ENCODE measurements at places on chromosomes 5 and 9.
A peak's percentile ranks its signal among the peaks of the same experiment; 100 is the strongest.

GRCh38 chr5:32869216-32869615, 158.1 kb downstream of the NPR3 start:
- DNase-seq, result no peak

GRCh38 chr9:129602598-129603415, 18.1 kb downstream of the C9orf50 start:
- DNase-seq, result no peak

DNA sequence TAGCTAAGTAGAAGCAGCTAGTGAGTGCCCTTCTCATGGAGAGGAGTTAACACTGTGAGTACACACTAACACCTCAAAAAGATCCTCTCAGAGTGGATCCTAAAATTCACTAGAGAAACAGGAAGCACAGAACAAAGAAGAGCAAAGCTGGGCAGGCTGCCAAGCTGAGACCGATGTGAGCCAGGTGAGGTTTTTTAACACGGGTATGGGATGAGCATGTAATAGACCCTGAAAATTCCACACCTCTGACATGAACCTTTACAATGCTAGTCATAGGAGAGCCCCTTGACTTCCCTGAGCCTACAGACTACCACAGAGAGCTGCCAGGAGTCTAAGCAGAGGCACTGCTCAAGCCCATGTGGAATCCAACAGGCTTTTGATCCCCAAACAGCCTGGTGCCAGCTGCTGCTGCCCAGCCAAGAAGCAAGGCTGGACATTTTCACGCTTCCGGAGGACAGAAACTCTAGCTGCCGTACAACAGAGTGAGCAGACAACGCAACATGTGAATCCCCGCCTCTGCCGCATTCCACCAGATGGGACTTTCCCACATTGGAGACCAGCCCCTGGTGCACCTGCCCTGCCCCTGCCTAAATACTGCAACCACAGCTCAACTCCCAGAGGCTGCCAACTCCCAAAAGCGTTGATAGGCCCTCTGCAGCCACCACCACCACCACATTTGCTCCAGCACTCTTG, 280.8 kb downstream of the CDH10 start:
- no peak for DNase-seq

GRCh38 chr9:116115761-116116353, 37.7 kb upstream of the PAPPA start:
- no peak for DNase-seq

DNA sequence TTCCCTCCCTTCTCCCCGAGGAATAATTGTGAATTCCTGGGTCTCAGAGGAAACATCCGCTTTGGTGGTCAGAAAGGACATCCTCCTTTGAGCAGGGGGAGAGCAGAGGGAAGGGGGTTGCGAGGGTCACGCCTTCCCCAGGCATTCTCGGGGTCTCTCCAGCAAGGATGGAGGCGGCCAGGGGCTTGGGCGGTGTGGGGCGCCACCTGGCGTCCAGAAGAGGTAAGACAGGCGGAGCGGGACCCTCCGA, 129.1 kb downstream of the KCNIP1 start:
- DNase-seq, result peak; percentile 24

DNA sequence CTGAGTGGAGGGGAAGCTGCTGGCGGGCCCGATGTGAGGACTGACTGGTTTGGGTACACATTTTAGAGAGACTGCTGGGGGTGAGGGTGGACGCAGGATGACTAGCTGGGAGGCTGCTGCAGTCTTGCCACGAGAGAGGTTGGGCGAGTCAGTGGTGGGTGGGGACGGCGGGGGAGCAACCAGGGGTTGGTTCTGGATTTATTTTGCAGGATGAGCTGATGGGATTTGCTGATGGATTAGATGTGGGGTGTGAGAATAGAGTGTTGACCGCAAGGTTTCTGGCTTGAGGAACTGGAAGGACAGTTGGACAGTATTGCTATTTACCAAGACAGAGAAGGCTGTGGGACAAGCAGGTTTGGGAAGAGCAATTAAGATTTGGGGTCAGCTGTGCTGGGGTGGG, 5.8 kb upstream of the NDST1 start:
- no peak for DNase-seq

- no peak for DNase-seq
Measured at GRCh38 chr5:178476531-178476930, 113.7 kb downstream of the COL23A1 start.

DNA sequence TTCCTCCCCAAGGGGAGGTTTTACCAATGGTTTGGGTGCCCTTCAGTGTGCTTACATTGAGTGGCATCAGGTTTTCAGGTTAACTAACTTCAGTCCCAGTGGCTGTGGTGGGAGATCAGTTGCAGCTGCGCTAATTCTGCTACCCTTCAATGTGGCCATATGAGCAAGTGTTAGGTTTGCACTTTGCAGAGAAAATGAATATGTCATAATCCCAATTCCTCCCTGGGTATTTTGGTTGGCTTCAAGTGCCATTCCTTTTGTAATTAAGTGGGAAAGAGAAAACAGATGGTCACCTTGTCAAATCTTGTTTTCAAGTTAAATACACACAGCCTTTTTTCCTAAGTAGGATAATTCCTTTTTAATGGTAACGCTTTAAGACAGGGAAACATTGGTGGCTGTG, 236.2 kb downstream of the TLE4 start:
- no peak for DNase-seq

DNA sequence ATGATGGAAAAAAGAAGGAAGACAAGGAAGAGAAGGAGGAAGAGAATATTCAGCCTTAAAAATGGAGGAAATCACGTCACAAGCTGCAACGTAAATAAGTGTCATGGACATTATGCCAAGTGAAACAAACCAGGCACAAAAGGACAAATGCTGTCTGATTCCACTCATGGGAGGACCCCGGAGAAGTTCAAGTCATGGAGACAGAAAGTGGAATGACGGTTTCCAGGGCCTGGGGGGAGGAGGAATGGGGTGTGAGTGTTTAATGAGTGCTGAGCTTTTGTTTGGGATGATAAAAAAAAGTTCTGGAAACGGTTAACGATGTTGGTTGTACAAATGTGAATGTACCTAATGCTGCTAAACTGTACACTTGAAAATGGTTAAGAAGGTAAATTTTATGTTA, 439.5 kb downstream of the GADD45G start:
- DNase-seq, result no peak

- no peak for DNase-seq
Measured at GRCh38 chr9:6610073-6610472, 35.5 kb downstream of the GLDC start.

- no peak for DNase-seq
Measured at GRCh38 chr9:97985058-97985861, 2.1 kb downstream of the ANP32B start.

DNA sequence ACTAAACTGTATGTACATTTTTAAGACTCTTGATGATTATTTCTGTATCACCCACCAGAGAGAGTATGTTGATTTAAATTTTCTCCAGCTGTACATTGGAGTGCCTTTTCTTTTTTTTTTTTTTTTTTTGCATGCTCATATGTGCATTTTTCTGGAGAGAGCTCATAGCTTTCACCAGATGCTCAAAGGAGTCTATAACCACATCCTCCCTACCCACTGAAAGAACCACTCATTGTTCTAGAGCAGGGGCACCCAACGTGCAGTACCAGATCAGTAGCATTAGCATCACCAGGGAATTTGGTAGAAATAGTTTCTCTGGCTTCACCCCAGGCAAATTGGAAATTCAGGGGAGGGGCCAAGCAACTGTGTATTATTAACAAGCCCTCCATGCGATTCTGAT, 53.9 kb upstream of the TMEM171 start:
- DNase-seq, result no peak

GRCh38 chr5:139817362-139817761, 21.8 kb downstream of the PSD2 start:
- no peak for DNase-seq

- no peak for DNase-seq
Measured at GRCh38 chr5:61180886-61181285, 18.6 kb upstream of the SMIM15 start.

DNA sequence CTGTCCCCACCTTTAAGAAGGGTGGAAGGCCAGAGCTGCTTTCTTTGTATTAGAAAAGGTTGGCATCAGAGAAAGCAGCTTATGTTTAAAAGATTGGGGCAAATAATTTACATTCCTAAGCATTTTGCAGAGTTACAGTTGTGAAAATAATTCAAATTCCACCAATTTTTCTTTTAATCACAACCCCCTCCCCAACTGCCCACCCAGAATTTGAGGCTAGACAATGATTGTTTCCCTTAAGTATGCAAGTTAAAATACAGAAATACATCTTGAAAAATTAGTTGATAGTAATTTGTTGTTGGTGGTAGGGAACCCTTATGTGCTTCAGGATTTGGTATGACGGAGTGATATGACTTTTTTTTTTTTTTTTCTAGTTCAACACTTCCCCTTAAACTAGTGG, 133.0 kb downstream of the ZSWIM6 start:
- DNase-seq, result no peak

- peak; percentile 70 for DNase-seq
Measured at GRCh38 chr9:136644593-136645351, 17.9 kb upstream of the EGFL7 start.

DNA sequence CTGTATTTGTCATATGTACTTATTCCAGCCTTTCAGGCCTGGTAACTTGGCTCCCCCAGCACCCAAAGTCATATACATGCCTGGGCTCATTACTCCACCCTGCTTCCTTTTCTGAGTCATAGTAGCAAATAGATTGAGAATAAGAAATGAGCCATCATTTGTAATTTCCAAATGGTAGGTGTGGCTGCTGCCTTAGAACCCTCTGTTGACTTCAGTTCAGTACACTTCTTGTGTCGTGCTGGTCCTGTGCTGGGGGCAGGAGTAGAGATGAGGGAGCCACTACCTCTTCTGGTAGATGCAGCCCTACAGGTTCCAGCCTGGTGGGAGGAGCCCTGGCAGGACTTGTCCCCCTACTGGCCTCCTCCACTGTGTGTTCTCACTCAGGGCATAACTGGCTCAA, 11.1 kb downstream of the GM2A start:
- DNase-seq, result no peak

DNA sequence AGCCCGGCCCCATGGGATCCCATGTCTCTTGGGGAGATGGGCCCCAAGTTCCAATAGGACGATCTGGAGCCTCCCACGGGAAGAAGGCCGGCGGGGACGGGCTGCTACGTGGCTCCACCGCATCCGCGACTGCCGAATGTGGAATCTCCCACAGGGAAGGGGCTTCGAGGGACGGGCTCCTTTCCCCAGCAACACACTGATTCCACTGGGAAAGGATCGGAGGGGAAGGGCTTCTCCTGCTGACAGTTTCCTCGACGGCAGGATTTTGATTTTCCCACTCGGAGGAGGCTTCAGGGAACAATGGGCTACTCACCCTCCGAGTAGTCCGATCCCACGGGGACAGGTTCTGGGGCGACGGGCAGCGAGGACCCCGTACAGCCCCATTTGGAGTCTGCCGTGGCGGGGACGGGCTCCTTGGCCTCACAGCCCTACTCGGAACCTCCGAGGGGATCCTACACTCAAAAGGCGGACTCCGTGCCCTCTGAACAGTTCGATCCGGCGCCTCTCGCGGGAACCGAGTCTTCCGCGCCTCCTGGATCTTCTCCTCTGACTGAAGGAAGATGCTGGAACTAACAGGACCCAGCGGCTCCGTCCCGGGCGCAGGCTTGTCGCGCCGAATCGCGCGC, 1.3 kb downstream of the PROB1 start:
- DNase-seq, result no peak

DNA sequence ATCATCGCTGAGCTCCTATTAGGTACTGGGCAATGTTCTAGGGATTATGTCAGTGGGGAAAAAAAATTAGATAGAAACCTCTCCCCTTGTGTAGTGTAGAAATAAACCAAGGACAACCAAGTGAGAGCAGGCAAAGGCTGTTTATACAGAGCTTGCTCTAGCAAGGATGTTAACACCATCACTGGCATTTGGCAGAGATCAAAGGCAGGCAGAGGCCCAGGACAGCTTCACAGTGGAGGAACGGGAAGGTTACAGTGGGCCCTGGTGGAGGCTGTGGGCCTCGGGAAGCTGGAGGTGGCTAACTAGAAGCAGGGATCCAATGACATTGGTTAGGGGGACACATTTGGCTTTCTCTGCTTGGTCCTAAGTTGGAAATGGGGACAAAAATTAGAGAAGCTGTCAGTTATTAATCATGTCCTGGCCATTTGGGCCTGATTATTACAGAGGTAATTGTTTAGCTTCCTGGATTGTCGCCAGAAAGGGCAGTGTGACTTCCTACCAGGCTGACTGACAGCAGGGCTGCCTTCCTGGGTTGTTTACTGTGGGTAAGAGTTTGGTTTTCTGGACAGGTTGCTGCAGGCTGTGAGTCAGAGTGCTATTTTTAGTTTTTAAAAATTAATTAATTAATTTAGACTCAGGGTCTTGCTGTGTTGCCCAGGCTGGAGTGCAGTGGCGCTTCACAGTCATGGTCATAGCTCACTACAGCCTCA, 259.3 kb downstream of the ROR2 start:
- no peak for DNase-seq

GRCh38 chr9:14391620-14392019, 77.7 kb upstream of the NFIB start:
- no peak for DNase-seq

- no peak for DNase-seq
Measured at GRCh38 chr5:15691521-15691920, 191.5 kb downstream of the FBXL7 start.

DNA sequence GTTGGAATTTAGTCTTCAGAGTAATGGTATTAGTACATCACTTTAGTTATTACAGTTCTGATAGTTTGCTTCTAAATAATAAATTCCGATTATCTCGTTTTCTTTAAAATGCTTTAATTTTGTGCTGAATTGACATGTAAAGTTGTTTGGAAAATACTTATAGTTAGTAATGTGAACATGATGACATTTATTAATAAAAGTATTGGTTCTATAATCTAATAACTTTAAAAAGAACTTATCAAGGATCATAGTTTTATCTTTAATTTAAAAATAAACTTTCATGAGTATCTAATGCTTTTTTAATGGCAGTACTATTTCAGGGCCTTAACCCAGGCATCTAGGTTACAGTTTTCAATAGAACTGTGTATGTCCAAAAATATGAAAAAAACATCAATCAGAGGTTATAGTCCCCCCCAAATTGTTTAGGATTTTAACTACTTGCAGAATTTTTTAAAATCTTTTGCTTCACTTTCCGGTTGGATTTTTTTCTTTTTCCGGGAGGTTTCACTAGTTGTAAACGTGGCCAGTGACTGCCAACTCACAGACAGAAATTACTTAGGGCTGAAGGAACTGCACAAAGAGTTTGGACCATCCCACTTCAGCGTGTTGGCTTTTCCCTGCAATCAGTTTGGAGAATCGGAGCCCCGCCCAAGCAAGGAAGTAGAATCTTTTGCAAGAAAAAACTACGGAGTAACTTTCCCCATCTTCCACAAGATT, 680 bp downstream of the GPX8 start:
- no peak for DNase-seq

DNA sequence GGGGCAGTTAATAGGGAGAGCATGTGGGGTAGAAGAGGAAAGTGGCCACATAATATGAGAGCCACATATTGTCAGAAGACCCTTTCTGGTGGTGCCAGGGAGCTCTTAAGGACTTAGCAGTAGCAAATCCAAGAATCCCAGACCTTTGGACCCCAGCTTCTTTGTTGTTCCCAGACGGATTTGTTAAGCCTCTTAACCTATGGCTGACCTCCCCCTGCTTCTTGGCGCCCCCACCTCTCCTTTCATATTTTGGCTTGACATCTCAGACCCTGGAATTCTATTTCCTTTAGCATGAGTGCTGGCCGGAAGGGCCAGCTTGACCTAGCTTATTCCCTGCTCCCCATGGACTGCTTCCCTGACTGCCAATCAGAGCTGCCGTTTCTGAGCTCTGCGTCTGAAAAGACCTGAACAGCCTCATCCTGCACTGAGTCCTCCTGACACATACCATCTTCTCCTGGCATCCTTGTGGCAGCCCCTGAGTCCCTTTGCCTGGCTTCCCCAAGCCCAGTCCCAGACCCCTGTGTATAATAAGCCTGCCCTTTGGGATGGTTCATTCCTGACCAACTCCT, 116.3 kb downstream of the PRKACG start:
- no peak for DNase-seq
